Aorta (tissue), 5 donors: ENCODE measurements at places on chromosomes 2 and 18. TPM values are rescaled to one million over a fixed set of nuclear protein-coding genes. Genes with fewer than 3 reads are reported as not detected.
A peak's percentile ranks its signal among the peaks of the same experiment; 100 is the strongest.

DNA sequence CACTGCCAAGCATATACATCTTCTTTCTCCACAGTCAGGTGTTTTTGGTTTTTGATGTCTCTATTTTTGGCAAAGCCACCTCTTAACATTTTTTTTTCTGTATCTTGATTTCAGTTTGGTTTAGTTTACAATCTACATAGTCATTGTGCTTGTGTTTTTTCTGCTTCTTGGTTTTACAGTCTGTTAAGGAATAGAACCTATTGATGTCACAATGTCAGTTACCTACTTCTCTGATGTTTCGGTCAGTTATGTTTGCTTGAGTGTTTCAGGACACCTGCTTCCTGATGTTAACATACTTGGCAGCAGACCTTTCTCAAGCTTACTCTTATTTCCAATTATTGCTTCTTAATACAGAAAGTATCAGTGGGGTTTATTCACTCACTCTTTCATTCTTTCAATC is 253.3 kb downstream of the SPAG16 start:
- no peak for DNase-seq

- DNase-seq, result no peak
Observed at GRCh38 chr2:47097563-47097962, 57.5 kb downstream of the STPG4 start.

GRCh38 chr2:75025633-75026380 is 67.4 kb downstream of the POLE4 start:
- DNase-seq, result no peak

RMND5A gene
- 27.2 TPM for total RNA-seq

CHN1 gene
- 25.1 TPM for total RNA-seq

GRCh38 chr18:44178476-44178875 is 502.2 kb upstream of the SETBP1 start:
- DNase-seq, result peak; percentile 42

M1AP gene
- total RNA-seq, result not detected
